Naive B cell (primary cell): ENCODE measurements at places on chromosomes 6 and 20. TPM values are rescaled to one million over a fixed set of nuclear protein-coding genes. Genes with fewer than 3 reads are reported as not detected.

DNA sequence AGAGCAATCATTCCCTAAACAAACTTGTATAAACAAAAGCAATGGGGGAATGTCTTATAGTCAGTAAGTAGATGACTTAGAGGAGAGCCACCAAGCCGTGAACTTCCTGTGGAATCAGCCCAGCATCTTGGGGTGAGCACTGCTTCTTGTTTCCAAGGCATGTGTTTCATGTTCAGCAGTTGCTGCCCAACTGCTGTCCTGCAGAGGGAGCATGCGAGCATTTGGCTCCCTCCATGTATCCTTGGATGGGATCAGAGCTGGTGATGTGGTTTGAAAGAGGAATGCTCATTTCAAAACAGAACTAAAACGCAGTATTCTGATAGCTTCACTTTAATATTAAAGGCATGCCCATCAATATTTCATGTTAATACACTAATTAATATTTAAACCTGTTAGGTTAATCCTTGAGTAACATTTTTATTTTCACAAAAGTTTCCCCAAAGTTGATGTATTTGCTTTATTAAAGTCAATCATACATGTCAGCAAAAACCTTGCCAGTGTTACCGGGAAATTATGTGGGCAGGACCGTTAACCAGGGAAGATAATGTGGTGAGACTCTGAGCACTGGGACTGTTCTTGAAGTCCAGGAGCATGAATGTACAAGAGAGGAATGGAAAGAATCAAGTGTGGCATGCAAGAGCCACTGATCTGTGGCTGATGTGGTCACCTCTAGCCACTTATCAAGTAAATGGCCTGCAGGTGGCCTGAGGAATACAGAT lies 172.1 kb upstream of the GGTLC1 start:
- no peak overlapping the region for H3K27ac ChIP-seq
- H3K27me3 ChIP-seq, result peaks cover 8% of the 10 kb centered on the region
- H3K4me3 ChIP-seq, result no peak overlapping the region
- H3K4me1 ChIP-seq, result no peaks in the 10 kb centered on the region
- DNase-seq, result no peak

DNA sequence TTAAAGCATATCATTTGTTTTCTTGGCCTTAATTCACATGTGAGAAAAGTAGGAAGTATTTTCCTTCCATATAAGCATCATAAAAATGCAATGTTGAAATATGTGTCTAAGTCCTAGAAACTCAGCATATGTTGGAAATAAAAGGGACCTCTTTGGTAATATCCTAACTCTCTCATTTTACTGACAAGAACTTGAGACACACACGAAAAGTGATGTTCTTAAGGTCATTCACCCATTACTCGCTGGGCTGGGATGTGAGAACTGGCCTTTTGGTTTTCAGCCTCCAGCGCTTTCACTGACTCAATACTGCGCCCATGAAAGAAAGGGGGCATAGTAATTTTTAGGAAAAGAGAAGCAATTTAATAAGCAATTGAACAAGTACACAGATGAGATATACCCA lies 153.5 kb upstream of the SCGN start:
- H3K4me3 ChIP-seq, result no peak overlapping the region
- no peak for DNase-seq
- no peaks in the 10 kb centered on the region for H3K36me3 ChIP-seq
- H3K4me1 ChIP-seq, result no peaks in the 10 kb centered on the region
- H3K27me3 ChIP-seq, result no peaks in the 10 kb centered on the region

GRCh38 chr20:43583982-43584432 lies 6.7 kb upstream of the IFT52 start:
- no peak overlapping the region for H3K27ac ChIP-seq
- no peak overlapping the region for H3K4me3 ChIP-seq
- no peak for DNase-seq
- no peaks in the 10 kb centered on the region for H3K4me1 ChIP-seq

GRCh38 chr6:169862892-169863525 lies 111.6 kb downstream of the ERMARD start:
- H3K27ac ChIP-seq, result no peak overlapping the region
- H3K27me3 ChIP-seq, result no peaks in the 10 kb centered on the region
- no peak overlapping the region for H3K4me3 ChIP-seq
- no peaks in the 10 kb centered on the region for H3K36me3 ChIP-seq

DNA sequence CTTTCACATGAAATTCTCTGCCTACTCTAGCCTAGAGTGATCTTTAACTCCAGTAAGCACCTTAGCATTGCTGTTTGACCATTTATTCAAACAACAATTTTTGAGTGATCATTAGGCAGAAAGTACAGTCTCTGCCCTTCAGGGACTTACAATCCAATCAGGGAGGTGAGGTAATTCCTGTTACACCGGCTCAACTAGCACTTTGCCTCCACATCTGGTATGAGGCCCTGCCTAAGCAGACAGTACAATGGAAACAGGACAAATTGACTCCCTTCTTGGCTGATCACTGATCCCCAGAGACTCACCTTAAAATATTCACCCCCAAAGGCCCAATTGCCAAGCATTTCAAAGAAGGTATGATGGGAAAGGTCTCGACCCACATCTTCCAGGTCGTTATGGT lies 1.4 kb downstream of the AARS2 start:
- H3K4me1 ChIP-seq, result peaks cover 22% of the 10 kb centered on the region
- peaks cover 16% of the 10 kb centered on the region for H3K36me3 ChIP-seq
- H3K27me3 ChIP-seq, result no peaks in the 10 kb centered on the region
- peak overlapping the region; percentile 100 for H3K4me3 ChIP-seq
- no peak overlapping the region for H3K27ac ChIP-seq

DNA sequence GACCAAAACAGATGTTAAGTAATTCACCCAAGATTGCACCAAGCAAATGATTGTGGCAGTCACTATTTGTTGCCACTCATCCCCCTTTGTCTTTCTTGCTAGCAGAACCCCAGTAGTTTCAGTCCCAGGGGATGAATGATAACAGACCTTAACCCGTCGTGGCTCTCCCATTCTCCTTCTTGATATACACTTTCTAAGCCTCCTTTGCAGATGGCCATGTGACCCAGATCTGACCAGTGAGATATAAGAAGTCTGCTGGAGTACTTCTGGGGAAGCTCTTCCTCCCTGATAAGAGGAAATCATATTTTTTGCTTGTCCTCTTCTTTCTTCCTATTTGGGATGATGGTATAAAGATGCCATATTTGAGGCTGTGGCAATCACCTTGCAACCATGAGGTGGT lies 9.6 kb upstream of the SH3BGRL2 start:
- no peaks in the 10 kb centered on the region for H3K27me3 ChIP-seq
- DNase-seq, result no peak
- no peaks in the 10 kb centered on the region for H3K36me3 ChIP-seq
- H3K4me3 ChIP-seq, result no peak overlapping the region
- H3K4me1 ChIP-seq, result no peaks in the 10 kb centered on the region
- H3K27ac ChIP-seq, result no peak overlapping the region

GRCh38 chr6:84448331-84448730 lies 220.9 kb upstream of the CEP162 start:
- H3K27ac ChIP-seq, result no peak overlapping the region
- H3K4me1 ChIP-seq, result no peaks in the 10 kb centered on the region
- H3K27me3 ChIP-seq, result no peaks in the 10 kb centered on the region
- DNase-seq, result no peak
- no peaks in the 10 kb centered on the region for H3K36me3 ChIP-seq

GRCh38 chr20:6530254-6530653 lies 237.2 kb upstream of the BMP2 start:
- DNase-seq, result no peak
- H3K4me1 ChIP-seq, result no peaks in the 10 kb centered on the region
- H3K36me3 ChIP-seq, result no peaks in the 10 kb centered on the region
- H3K4me3 ChIP-seq, result no peak overlapping the region

GRCh38 chr6:43170931-43171706 lies at the start of gene SRF:
SRF (plus strand) TSS chr6:43171269; CDS start chr6:43171657, 388 bp downstream.
- DNase-seq, result peak; percentile 99
- peak within 1 kb of the TSS; percentile 98 for H3K27ac ChIP-seq
- H3K36me3 ChIP-seq, result no peaks in the 10 kb centered on the region

DNA sequence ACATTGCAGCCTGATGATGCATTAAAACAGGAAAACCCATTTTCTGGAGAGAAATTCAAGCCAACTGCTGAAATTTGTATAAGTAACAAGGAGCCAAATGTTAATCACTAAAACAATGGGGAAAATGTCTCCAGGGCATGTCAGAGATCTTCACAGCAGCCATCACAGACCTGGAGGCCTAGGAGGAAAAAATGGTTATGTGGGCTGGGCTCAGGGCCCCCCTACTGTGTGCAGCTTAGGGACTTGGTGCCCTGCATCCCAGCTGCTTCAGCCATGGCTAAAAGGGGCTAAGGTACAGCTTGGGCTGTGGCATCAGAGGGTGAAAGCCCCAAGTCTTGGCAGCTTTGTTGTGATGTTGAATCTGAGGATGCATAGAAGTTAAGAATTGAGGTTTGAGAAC lies 479.8 kb downstream of the BCKDHB start:
- H3K4me3 ChIP-seq, result no peak overlapping the region
- DNase-seq, result no peak
- H3K36me3 ChIP-seq, result no peaks in the 10 kb centered on the region
- H3K27me3 ChIP-seq, result no peaks in the 10 kb centered on the region
- H3K4me1 ChIP-seq, result no peaks in the 10 kb centered on the region

The GPRC6A gene
- not detected for polyA plus RNA-seq

DNA sequence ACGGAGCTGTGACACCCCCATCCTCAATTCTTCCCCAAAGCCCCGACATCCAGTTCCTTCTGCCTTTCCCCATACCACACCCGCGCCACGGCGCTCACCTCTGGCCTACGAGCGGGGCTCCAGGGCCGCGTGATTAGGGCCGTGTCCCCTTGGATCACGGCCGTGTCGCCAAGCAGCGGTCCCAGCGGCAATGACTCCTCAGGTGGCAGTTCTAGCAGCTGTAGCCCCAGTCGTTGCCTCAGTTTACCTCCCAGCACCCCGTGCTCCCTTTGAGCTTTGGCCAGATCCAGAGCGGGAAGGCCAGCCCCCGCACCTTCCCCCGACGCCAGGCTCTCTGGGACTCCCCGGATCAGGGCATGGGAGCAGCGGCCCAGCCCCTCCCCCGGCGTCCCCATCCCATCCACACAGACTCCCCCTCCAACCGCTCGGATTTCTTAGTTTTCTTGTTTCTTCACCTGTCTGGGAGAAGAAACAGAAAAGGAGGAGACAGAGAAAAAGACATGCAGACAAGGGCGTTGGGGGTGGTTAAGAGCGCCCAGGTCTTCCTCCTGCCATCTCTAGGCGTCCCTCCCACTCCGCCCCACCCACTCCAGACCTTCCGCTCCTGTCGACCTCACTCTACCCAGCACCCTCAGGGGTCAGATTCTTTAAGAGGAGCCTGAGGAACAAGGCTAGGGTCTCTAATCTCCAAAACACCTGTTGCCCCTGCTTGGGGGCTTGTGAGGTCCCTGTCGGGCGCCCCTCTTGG lies at the start of gene DDAH2:
TSS of gene DDAH2 (minus strand) at position 533 of the 748 bp plus-strand sequence. CDS start at position 395, 138 bp downstream.
- H3K36me3 ChIP-seq, result peaks cover 36% of the 10 kb centered on the region
- no peak for DNase-seq
- peak within 1 kb of the TSS; percentile 98 for H3K27ac ChIP-seq
- peak within 1 kb of the TSS; percentile 100 for H3K4me3 ChIP-seq
- peaks cover 73% of the 10 kb centered on the region for H3K4me1 ChIP-seq
- H3K27me3 ChIP-seq, result no peaks in the 10 kb centered on the region

The SLC17A9 gene
- polyA plus RNA-seq, result 6.2 TPM

DNA sequence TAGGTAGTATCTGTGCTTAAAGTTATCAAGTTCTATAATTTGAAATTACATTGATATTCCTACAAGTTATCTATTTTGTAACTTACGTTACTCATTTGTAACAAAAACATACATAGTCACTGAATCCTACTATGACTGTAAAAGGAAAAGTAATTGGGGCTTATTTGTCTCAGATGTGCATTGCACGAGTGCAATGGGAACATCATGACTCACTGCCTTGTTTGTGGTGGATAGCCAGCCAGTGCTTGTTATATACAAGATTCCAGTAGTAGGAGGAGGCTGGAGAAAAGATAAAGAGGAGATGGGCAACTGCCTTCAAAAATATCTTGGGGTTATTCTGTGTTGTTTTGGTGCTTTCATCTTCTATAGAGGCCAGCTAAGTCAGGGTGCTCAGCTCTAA lies 164.1 kb downstream of the RNF144B start:
- no peak overlapping the region for H3K4me3 ChIP-seq
- no peaks in the 10 kb centered on the region for H3K4me1 ChIP-seq
- no peak overlapping the region for H3K27ac ChIP-seq

DNA sequence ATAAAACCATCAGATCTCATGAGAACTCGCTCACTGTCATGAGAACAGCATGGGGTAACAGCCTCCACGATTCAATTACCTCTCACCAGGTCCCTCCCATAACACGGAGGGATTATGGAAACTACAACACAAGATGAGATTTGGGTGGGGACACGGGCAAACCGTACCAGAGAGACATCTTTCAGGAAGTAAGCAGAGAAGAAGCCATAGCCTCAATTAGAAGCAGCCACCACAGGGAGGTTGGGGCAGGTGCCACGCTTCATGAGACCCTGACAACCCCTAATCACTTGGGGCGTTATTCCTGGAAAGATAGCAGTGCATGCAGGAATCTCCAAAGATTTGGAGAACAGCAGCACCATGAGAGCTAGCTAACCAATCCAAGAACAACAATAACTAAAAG lies 52.9 kb upstream of the SIRPG start:
- peaks cover 14% of the 10 kb centered on the region for H3K36me3 ChIP-seq
- no peaks in the 10 kb centered on the region for H3K4me1 ChIP-seq
- H3K4me3 ChIP-seq, result no peak overlapping the region
- H3K27me3 ChIP-seq, result peaks cover 73% of the 10 kb centered on the region
- no peak overlapping the region for H3K27ac ChIP-seq
- no peak for DNase-seq

- DNase-seq, result no peak
- H3K27ac ChIP-seq, result no peak overlapping the region
- H3K36me3 ChIP-seq, result peaks cover 24% of the 10 kb centered on the region
- H3K27me3 ChIP-seq, result no peaks in the 10 kb centered on the region
- H3K4me3 ChIP-seq, result no peak overlapping the region
These were observed 17.1 kb downstream of the ZBP1 start for GRCh38 chr20:57603120-57603519.

GRCh38 chr6:170031684-170032121 lies 259.2 kb downstream of the DLL1 start:
- DNase-seq, result no peak
- H3K36me3 ChIP-seq, result peaks cover 28% of the 10 kb centered on the region
- H3K4me3 ChIP-seq, result no peak overlapping the region

- H3K36me3 ChIP-seq, result no peaks in the 10 kb centered on the region
- H3K27me3 ChIP-seq, result no peaks in the 10 kb centered on the region
- no peaks in the 10 kb centered on the region for H3K4me1 ChIP-seq
- H3K4me3 ChIP-seq, result no peak overlapping the region
- no peak overlapping the region for H3K27ac ChIP-seq
These were observed 754.1 kb upstream of the MAP3K7 start for GRCh38 chr6:91340896-91341395.

DNA sequence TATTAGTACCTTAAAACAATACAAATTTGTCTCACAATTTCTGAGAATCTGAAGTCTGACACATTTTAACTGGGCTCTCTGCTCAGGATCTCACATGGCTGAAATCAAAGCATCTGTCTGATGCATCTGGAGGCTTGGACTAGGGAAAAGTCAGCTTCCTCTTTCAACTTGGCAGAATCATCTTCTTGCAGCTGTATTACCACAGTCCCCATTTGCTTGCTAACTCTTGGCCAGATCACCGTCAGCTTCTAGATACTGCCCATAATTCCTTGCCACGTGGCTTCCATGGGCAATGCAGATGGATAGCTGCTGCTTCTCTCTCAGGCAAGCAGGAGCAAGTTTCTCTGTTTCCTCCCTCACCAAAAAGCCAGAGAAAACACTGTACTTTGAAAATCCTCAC lies 1106.4 kb upstream of the CITED2 start:
- no peak for DNase-seq
- H3K27me3 ChIP-seq, result no peaks in the 10 kb centered on the region
- no peak overlapping the region for H3K4me3 ChIP-seq
- no peaks in the 10 kb centered on the region for H3K36me3 ChIP-seq
- H3K4me1 ChIP-seq, result no peaks in the 10 kb centered on the region

GRCh38 chr6:7555671-7556070 lies 14.2 kb downstream of the DSP start:
- no peak overlapping the region for H3K27ac ChIP-seq
- H3K27me3 ChIP-seq, result peaks cover 44% of the 10 kb centered on the region
- DNase-seq, result no peak
- H3K4me3 ChIP-seq, result no peak overlapping the region
- H3K36me3 ChIP-seq, result peaks cover 27% of the 10 kb centered on the region
